Left renal pelvis (tissue), 4 donors: ENCODE measurements at places on chromosomes 2 and 18.

DNA sequence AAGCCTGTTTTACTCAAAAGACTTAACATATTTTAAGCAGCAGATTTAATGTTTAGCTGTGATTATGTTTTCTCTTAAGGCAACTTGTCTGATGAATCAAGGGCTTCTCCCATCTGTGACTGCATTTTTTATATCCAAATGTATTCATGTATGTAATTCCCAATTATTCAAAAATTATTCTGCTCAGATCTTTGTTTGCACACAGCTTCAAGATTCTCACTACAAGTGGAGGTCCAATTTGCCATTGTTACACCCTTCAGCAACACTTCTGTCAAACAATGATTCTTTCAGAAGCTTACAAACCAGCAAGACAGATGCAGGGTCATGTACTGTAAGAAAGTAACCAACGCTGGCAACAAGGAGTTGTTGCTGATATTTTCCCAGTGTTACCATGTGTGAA is 5.9 kb upstream of the LRPPRC start:
- no peak for DNase-seq

- DNase-seq: no peak
These were observed 8.8 kb downstream of the NMUR1 start for GRCh38 chr2:231521443-231521842.

DNA sequence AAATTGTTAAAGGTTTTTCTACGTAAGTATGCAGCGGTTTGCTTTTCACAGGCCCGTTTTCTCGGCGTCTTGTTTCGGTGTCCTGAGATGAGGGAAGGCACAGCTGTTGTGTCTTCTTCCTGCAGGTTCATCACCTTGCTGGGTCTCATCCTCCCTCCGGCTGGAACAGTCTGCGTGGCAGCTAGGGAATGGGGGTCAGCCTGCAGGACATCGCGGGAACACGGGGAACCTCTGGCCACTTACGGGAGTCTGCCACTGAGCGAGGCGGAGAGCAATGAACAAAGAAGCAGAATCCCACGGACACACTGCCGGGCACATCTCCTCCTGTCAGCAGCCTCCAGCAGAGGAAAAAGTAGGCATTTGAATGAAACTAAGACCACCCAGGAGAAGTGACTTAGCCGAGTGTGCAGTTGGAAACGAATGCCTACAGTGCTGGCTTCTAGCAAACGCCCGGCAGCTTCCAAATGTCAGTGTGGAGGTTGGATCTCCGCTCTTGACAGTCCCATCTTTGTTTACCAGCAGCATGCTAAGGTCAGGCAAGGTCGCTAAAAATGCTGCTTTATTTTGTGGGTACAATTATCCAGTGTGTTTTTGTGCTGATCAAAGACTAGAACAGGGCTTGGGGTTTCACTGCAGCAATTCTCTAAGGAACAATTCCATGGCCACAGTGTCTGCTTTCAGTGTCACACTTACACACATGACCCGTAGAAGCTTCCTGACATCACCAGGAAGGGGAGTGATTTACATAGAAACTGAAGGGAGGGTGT is 109.8 kb upstream of the SEC11C start:
- no peak for DNase-seq

DNA sequence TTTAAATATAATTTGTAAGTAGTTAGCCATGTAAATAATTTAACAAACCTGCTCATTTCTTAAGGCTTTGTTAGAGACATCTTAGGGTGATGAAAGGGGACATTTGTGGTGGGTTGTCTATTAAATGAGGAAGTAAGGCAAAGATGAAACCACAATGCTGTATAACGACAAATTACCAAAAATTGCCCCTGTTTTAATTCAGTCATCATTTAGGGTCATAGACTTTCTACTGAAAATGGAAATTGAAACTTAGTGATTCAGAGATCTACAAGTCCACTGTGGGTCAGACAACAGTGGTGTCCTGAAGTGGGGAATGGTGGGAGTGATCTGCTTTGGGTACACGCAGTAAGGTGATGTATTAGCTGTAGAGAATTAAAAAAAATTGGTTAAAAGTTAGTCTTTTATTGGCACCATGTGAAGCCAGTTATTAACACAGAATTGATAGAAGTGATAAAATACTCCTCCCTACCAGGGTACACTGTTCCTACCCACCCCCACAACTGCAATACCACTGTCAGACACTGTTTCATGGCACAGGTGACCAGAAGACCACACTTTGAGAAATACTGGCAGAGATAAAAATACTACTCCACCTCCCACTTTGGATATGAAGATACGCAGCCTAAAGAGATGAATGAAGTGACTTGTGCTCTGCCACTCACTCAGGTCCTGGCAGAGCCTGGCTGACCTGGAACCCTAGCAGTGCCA is 13.4 kb downstream of the CERS6 start:
- DNase-seq: no peak

GRCh38 chr2:221137385-221137784 is 434.7 kb downstream of the EPHA4 start:
- no peak for DNase-seq

DNA sequence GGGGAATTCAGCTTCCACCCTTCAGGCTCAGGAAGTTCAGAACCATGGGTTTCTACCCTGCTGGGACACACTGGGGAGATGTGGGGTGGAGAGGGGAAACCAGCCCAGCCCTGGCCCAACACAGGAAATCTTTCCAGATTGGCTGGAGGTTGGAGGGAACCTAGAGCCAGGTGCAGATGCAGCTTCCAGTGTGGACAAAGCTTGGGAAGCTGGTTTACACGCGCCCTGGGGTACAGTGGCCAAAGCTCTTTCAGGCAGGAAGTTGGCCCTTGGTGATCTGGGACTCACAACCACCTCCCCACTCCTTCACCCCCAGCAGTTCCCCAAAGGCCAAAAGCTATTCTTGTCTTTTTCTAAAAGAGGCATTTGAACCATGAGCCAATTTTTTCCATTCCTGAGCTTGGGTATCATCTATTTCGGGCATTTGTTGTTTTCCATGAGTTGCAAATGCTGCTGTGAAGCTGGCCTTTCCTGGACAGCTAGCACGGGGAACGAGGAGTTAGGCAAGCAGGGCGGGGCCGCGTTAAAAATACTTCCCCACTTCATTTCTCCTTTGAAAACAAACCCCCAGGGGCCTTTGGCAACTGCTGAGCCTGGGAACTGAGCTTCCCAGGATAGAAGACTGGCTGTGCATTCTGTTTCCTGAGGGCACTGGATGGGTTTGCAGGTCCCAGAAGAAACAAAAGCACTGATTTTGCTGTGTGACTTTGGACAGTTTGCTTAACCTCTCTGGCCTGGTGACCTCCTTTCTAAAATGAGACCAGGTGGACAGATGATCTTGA is 3.1 kb upstream of the ARID5A start:
- no peak for DNase-seq

DNA sequence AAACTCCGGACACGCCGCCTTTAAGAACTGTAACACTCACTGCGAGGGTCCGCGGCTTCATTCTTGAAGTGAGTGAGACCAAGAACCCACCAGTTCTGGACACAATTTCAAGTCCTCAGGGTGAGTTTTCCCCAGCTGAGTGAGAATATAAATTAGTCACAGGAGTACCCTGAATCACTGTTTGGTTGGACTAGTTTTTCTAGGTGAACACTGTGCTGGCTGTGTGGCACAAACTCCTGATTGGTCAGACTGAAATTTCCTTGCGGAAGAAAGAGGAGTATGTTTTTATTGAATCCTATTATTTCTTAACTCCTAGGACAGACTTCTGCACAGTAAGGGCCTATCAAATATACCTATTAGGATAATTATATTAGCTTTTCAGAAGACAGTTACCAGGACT is 288.1 kb upstream of the UBE2E3 start:
- no peak for DNase-seq

DNA sequence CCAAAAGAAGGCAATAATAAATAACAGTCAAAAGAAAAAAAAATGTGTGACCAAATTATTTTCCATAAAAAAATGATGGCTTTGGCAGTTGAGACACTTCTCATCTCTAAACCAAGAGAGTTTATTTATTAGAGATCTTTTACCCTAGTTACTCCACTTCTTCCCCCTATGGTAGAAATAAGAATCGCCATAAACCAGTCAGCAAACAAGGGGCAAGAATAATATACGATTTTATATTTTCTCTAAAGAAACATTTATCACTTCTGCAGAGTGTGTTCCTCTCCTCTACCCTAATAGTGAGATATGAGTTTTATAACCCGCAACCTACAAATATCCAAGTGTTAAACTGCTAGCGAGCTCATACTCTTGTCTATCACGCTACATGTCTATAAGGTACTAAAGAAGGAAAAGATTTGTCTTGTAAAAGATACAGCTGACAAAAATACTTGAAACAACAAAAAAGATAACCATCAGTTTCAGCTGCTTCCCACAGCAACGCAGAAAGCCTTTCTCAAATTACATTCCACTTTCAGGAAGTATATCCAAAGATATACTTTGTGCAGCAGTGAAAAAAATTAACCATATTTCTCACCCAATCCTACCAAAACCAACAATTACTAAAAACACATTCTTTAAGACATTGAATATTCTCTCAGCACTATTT is 2.3 kb downstream of the RNF103 start:
- DNase-seq: no peak

- no peak for DNase-seq
These were observed 217.0 kb downstream of the C1D start for GRCh38 chr2:67845621-67846369.

DNA sequence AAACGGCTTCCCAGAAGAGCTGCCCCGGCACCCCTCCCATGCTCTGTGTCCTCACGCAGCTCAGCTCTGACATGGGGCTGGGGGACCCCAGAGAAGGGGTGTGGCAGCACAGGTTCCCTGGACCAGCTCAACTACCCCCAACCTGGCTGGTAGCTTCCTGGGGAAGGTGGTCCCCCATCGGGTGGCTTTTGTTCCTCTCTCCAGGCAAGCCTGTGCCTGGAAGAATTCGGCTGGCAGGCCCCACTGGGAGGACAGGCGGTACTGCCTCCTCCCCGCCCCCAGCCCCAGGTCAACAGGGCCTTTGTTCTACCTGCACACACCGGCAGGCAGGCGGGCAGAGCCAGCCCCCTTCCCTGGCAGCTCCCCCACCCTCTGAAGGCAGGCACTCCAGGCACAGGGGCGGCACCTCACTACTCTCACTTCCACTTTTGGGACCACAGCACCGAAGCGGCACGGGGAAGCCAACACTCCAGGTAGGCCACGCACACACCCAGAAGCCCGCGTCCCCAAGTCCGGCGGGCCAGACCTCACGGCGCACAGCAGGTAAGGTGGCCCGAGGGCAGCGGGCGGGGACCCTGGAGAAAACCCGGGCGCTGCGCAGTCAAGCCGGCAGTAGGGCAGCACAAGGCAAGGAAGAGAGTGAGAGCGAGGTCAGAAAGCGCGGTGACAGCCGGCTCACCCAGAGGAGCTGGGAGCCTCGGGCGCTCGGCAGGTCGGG is 1.3 kb downstream of the HS6ST1 start:
- no peak for DNase-seq

GRCh38 chr18:64398320-64398719 is 249.4 kb upstream of the LINC00305 start:
- DNase-seq: no peak

DNA sequence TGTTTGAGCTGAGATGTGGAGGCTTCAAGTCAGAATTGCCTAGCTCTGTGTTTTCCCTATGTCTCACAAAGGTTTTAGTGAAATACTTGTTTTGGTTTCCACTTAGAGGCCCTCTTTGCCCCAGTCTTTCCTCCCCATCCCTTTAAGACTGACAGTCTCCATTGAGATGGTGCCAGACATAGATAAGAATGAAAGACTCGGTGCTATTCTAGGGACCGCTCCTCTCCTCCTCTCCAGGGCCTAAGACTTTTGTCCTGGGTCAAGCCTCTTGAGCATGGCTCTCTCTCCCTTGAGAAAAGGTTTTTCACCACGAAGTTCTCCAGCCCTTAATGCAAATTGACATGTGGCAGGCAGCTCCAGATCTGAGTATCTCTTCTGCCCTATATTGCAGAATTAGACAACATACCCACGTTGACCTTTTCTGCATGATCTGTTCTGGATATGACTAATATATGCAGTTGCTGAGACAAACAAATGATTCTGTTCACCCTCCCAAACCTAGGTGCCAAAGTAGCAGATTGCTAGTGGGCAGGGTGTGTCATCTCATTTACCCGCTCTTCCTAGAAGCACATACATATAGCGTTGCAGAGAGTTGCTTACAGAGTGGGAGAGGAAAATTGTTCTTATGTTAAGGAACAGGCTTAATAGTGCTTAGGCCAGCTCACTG is 47.5 kb upstream of the ACSL3 start:
- no peak for DNase-seq

GRCh38 chr2:219158586-219158985 is 2.0 kb downstream of the NHEJ1 start:
- DNase-seq: no peak

DNA sequence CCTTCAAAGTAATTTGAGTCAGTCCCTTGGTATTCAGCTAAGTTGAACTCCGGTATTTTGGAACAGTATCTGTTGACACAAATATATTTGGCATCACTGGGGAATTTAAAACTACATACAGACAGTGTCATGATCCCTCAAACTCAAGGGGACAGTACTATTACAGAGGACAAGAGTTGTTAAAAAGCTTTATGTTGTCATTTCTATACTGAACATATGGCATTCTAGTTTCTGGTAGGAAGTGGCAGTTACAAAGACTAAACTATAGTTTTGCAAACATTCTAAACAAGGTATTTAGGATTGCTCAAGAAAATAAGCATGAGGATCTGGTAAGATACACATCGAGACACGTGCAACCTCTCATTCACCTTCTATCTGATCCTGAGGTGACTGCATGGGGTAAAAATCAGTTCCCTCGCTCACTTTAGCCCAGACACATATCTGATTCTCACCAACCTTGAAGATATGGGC is 16.6 kb upstream of the CCNYL1 start:
- DNase-seq: no peak

DNA sequence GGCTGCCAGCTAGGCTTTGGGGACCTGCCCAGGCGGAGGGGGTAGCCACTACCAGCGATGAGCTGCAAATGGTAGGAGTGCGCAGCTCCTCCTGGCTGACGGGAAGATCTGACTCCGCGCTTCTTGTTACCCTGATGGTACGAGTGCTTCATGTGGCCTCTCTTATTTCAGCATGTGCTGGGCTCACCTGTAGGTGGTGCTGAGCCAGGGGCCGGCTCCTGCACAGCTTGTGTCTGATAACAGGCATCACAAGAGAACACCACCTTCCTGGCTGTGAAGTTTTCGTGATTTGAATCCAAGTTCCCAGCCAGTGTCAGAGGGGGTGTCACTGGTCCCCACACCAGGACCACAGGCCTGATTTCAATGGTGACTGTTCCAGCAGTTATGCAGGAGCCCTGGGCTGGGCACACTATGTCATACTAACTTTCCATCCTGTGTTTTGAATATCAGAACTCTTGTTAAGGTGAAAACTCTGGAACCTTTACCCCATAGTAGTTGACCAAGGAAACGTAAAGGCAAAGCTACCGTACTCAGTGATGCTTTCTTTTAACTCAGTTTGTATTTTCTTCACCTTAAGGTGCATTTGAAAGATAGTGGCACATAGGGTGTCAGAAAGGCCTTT is 28.0 kb downstream of the APCDD1 start:
- no peak for DNase-seq
